ENCODE measurements at places on chromosomes 2 and 18. TPM values are rescaled to one million over a fixed set of nuclear protein-coding genes. Genes with fewer than 3 reads are reported as not detected.
A peak's percentile ranks its signal among the peaks of the same experiment; 100 is the strongest.

GRCh38 chr2:120880381-120880780, 144.7 kb downstream of the GLI2 start:
- DNase-seq = no peak

The KLHL41 gene
- not detected for total RNA-seq

DNA sequence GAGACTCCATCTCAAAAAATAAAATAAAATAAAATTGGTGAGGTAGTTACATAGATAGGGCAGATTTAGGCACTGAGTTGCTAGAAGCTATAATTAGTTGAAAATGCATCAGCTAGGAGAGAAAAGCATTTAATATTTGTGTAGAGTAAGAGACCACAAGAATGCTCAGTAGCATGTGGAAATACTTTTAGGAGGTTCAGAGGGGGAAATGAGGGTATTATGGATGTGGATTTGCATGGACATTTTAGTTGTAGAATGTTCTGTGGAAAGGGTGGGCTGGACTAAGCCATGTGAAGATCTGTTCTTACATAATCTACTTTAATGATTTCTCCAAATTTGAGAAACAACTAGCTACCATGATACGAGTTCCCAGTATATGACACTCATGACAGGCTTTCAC, 95.5 kb downstream of the ATP9B start:
- DNase-seq = no peak

The MYL1 gene
- total RNA-seq = not detected

DNA sequence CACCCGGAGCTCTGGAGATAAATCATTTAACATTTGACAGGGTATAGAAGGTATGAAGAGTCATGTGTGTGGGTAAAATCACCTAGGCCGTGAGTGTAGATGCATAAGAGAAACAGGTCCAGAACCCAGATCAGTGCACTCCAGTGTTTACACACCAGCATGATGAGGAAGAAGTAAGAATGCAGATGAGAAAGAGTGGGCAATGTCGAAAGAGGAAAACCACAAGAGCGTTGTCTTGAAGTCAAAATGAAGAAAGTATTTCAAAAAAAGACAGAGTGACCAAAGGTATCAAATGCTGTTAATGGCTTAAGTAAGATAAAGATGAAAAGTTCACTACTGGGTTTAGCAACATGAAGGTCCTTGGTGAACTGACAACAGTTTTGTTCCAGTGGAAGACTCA, 32.0 kb upstream of the PLB1 start:
- DNase-seq = no peak

The BMP10 gene
- not detected for total RNA-seq

DNA sequence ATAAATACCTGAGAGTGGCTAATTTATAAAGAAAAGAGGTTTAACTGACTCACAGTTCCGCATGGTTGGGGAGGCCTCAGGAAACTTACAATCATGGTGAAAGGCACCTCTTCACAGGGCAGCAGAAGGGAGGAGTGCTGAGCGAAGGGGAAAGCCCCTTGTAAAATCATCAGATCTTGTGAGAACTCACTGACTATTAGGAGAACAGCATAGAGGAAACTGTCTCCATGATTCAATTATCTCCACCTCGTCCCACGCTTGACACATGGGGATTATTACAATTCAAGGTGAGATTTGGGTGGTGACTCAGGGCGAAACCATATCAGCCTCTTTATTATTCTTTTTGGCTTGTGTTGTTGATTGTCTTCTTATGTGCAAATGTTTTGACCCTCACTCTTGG, 76.2 kb downstream of the WDR7 start:
- no peak for DNase-seq

- DNase-seq = no peak
Measured at GRCh38 chr18:60984510-60984909, 348.7 kb upstream of the CDH20 start.

The RTP5 gene
- not detected for total RNA-seq

DNA sequence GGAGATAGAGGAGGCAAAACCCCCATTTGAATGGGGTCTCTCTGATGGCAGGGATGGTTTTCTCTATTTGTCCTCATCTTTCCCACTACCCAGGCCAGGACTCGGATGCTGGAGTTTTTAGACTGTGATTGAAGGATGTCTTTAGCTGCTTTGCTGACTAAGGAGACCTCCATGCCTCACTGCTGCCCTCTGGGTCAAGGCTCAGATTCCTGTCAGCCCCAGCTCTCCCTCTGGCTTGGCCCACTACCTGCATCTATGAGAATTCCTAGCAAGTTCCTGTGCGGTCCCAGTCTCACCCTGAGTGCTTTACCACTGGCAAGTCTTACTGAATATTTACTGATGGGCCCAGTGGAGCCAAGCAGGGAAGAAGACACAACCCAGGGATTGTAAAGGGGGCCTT, 184.0 kb downstream of the CELF4 start:
- DNase-seq = no peak

DNA sequence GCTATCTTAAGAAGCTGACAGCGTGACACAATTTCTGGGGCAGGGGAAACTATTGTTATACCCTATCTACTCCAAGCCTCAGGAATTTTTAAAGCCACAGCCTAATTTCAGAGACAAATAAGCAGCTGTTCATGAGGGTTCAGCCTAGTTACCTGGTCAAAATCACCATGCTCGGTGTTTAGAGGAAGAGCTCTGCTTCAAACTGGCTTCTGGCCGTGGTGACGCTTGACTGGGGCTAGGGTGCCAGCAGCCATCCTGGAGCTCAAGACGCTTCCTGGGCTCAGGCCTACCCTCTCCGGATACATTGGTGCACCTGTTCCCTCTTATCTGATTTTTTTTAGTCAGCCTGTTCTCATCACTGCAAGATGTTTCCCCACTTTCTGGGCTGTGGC, 41.7 kb downstream of the FRZB start:
- no peak for DNase-seq

DNA sequence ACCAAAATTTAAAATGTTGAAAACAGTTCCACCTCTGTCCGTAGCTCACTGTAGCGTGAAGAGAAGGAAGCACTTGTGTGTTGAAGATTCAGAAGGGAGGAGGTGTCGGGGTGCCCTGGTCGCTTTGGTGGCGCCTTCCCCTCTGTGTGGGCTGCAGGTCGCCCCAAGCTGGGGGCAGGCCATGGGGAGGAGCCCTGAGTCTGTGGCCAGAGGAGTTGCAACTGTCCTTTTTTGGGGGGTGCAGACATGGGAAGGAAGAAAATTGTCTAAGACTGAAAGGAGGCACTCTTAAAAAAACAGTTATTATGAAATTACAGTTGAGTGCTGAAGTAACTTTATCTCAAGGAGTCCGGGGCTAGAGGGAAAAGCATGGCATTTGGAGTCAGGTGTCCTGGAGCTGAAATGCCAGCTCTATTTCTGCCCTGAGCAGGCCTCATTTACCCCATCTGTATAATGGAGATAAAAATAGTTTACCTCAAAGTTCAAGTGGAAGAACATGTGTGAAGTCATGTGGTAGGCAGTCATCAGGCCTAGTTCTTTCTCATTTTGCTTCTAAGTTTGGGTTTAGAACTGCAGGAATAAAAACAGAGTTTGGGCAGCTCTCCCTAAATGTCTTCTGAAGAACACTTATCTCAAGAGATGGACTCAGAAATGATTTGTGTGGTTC, 82.1 kb downstream of the RNF144A start:
- no peak for DNase-seq

The CPS1 gene
- 16.4 TPM for total RNA-seq

DNA sequence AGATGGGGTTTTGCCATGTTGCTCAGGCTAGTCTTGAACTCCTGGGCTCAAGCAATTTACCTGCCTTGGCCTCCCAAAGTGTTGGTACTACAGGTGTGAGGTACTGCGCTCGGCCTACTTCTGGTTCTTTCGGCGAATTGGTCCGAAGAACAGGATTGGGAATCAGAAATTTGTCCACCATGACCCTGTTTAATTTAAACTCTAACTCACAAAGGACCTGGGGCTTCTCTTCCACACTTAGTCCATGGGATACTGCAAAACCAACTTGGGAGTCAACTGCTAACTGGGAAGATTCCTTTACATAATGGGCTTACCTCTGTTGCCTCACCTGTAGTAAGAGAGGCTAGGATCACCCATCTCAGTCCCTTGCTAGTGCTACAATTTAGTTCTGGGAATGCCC, 79.8 kb upstream of the ZFP36L2 start:
- DNase-seq = no peak

The PLGLB1 gene
- 0.54 TPM for total RNA-seq

The TUBA3E gene
- total RNA-seq = not detected

The HK2 gene
- total RNA-seq = 61.9 TPM

The CNGA3 gene
- not detected for total RNA-seq

The KCNG2 gene
- total RNA-seq = 0.19 TPM

DNA sequence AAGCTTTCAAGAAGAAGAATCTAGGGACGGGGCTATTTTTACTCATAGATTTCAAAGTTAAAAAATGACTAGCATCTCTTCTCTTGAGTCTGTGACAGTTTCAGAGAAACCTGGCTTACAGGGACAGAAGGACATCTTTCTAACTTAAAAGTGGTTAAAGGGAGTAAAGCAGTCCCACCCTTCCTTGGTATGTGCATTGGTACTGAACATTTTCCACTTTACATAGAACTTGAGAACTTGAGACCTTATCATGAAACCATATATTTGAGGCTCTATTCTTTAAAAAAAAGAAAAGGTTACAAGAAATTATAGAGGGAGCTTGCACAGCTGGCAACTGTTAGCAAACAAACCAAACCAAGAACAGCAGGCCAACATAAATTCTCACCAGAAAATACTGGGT, 73.4 kb upstream of the GAREM1 start:
- no peak for DNase-seq

- DNase-seq = peak; percentile 89
Measured at GRCh38 chr2:73156539-73157124, 43.9 kb upstream of the RAB11FIP5 start.

DNA sequence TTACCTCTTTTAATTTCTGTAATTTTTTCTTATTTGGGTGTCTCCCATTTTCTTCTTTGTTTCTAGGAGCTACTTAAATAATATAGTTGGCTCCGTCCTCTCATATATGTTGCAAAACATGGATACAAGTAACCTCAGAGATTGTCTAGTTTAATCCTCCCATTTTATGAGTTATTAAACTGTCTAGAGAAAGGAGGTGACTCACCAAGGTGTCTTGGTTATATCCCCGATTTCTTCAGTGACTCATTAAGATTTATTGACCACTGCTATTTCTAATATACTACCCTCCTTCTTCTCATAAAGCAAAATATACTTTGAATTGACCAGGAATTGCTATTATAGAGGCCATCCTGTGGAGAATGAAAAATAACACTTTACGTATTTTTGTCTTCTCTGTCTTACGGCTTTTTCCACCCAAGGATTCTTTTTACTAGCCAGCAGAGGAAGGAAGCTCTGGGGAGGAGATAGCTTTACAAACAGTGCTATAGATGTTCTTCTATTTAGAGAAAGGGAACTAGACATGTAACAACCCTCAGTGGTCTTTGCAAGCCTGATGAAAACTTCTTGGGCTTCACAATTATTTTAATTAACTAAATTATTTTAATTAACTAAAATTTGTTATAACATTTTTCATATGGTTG, 300.4 kb upstream of the TNP1 start:
- no peak for DNase-seq

The GKN2 gene
- not detected for total RNA-seq

- DNase-seq = no peak
Measured at GRCh38 chr2:138780908-138781307, 718 bp upstream of the NXPH2 start.

GRCh38 chr2:37349231-37349860, 4.9 kb downstream of the QPCT start:
- DNase-seq = no peak

DNA sequence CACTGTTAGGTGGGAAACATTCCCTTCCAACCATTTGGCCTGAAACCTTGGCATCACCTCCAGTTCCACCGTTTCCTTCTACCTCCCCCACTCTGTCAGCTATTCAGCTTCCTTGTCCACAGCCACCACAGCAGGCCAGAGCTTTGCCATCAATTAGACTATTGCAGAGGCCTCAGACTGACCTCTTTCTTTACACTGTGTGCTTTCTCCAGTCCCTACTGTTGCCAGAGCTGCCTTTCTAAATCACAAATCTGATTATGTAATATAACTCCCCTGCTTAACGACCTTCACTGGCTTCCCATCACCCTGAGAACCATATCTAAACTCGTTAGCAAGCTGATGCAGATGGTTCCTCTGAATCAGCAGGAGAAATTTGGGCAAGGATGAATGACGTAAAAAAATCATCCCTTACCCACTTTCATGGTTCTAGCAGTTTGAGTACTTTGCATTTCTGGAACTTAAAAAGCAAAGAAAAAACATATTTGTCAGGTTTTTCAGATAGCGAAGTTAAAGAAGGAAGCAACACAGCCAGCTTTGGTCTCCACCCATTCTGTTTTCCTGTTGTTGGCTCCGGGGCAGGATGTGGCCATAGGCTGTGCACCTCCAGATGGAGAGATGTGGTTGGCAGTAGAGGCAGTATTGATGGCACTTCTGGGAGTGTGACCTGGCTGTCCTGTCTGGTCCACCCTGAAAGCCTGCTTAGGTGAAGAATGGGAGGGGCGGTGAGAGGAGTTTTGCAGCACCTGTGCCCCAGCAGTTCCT, 422.1 kb downstream of the PARD3B start:
- no peak for DNase-seq

- DNase-seq = no peak
Measured at GRCh38 chr2:20049637-20050036, 1.8 kb downstream of the LAPTM4A start.

The VWA3B gene
- not detected for total RNA-seq

- no peak for DNase-seq
Measured at GRCh38 chr2:1137264-1137663, 186.6 kb downstream of the SNTG2 start.

DNA sequence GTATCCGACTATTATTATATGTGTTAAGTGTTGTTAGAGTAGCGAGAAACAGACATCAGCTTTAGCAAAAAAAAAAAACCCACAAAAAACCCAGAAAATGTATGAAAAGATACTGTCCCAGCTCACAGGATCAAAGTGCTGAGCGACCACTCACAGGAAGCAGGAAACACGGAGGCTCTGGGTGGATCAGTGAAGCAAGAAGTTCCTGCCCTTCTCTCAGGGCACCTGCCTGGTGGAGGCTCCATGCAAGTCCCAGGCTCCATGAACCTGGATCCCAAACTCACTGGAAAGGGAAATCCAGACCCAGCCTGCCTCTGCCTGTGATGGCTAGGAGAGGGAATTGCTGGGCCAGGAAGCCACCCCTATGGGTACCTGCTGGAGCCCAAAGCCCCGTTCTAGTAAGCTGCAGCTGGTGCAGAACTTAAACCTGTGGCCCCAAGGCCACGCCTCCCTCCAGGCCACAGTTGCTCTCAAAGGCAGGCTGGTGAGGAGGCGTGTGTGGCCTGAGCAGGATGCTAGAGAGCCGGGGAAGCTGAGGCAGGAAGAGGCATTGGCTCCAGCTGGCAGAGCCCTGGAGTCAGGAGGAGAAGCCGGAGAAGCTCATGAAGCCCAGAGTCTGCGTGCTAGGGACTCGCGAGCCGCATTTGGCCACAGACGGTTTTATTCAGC, 63.5 kb upstream of the TAF1B start:
- no peak for DNase-seq
